ENCODE measurements at places on chromosomes 12 and 14.

- no peak for DNase-seq
Observed at GRCh38 chr14:39673270-39673711, 241.1 kb upstream of the FBXO33 start.

DNA sequence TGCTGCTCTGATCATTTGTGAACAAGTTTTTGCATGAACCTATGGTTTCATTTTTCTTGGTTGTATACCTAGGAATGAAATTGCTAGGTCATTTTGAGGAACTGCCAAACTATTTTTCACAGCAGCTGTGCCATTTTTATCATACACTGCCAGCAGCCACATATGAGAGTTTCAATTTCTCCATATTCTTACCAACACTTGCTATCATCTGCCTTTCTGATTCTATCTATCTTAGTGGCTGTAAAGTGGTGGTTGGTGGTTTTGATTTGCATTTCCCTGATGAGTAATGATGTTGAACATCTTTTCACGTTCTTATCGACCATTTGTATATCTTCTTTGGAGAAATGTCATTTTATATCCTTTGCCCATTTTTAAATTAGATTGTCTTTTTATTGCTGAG, 146.1 kb downstream of the C12orf75 start:
- no peak for DNase-seq

- no peak for DNase-seq
Observed at GRCh38 chr12:18718462-18718861, 19.4 kb downstream of the PLCZ1 start.

DNA sequence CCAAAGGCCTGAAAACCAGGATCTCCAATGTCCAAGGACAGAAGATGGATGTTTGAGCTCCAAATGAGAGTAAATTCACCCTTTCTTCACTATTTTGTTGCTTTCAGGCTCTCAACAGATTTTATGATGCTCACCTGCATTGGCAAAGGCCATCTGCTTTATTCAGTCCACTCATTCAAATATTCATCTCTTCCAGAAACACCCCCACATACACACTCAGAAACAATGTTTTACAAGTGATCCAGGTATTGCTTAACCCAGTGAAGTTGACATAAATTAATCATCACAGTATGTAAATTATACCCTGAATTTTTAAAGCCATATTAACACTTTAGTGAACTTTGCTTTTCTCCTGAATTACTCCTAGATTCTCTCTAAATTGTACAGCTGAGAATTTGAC, 63.3 kb downstream of the DUSP6 start:
- DNase-seq, result no peak

GRCh38 chr14:75877292-75877691, 104.5 kb downstream of the TGFB3 start:
- DNase-seq, result no peak

- DNase-seq, result no peak
Observed at GRCh38 chr12:75581515-75581914, 70.1 kb upstream of the KRR1 start.

DNA sequence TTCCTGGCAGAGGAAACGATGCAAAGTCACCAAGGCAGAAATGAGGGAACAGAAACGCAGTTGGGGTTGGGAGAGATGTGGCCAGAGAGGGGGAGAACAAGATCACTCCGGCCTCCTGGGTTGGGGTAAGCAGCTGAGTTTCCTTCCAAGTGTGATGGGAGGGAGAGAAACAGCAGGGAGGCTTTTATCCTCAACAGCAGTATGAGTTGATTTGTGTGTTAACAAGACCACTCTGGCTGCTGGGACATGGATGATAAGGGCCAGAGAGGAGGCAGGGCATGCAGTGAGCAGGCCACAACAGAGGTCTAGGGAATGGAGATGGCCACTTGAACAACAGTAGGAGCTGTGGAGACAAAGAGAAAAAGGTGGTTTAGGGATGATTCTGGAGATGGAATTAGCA, 66.8 kb downstream of the GLRX5 start:
- DNase-seq, result no peak

- no peak for DNase-seq
Observed at GRCh38 chr14:61260939-61261776, 20.0 kb downstream of the TMEM30B start.

- no peak for DNase-seq
Observed at GRCh38 chr12:27293463-27293862, 39.2 kb upstream of the BMAL2 start.

DNA sequence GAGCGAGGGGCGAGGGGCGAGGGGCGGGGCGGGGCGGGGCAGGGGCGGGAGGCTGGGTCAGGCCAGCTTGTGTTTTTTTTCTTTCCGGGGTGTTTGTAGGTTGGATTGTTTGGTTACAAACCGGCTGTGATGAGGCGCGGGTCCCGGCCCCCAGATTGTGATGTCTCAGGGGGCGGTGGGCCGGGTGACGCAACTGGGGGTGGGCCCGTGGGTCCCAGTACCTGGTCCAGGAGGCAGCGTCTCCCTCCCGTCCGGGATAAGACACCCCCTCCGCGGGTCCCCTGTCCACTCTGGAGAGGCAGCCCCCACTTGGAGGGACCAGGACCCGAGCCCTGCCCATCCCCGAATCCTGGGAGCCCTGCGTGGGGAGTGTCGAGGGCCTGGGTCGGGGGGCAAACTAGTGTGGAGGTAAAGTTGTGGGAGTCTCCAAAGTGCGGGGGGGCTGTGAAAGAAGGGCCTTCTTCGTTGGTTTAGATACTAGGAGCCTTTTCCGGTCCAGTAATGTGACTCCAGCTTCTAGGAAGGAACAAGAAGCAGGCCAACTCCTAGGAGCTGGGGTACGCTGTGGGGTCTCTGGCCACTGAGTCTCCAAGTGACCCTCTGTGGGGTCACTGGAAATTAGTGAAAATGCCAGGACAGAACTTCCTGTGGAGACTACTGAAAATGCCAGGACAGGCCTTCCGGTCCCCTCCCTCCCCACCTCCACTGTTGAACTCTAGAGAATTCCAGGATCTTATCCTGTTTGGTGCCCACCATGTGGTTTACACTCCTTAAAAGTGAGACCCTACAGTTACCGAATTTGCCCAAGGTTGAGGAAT, 579 bp upstream of the CLMN start:
- peak; percentile 59 for DNase-seq

DNA sequence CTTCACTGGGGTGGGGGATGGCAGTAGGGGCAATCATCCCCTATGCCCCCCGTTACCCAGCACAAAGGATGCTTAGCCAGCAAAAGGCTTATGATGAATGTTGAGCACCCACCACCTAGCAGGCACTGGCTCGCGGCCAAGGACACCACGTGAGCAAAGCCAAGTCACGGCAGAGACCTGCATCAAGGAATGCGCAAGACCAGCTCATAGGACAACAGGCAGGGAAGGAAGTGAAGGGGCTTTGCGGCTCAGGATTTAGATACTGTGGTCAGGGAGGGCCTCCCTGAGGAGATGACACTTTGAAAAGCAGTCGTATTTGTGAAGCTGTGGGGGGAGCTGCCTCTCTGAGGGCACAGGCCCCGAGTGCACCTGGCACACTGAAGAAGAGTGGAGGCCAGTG, 32.8 kb downstream of the SH2B3 start:
- DNase-seq, result no peak

GRCh38 chr14:68103853-68104252, 284.3 kb downstream of the RAD51B start:
- DNase-seq, result no peak

DNA sequence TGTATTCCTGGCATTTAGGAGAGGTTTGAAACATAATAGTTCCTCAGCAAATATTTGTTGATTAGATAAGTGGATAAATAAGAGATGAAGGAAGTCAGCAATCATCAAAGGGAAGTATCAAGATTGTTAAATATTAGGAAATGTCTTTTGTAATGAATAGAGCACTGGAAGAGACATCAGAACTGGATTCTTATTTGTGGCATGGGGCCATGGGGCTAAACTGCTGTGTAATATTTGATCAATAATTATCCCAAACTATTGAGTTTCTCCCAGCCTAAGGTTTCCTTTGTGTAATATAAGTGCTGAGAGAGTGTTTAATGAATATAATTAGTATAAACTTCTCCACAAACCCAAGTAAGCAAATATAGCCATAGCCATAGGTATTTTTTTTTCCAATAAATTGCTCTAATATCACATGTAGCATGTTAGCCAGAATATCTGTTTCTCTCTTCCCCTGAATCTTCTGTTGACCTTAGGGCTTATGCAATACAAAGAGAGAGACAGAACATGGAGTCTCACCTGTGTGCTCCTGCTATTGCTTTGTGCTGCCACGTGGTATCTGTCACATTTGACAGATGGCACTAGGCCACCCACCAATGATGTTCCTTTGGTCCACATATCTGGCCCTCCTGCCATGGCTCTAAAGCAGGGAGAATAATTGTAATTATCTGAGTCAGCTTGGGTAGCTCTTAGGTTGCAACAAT, 658.7 kb downstream of the SOX5 start:
- no peak for DNase-seq

DNA sequence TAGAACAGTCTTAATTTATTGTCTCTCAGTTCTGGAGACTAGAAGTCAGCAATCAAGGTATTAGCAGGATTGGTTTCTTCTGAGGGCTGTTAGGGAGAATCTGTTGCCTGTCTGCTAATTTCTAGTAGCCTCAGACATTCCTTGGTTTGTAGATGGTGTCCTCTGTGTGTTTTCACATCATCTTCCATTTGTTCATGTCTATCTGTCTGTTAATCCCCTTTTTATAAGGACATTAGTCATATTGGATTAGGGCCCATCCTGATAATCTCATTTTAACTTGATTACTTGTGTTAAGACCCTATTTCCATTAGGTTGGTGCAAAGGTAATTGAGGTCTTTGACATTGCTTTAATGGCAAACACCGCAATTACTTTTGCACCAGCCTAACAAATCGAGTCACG, 34.3 kb downstream of the TBC1D15 start:
- DNase-seq, result no peak

DNA sequence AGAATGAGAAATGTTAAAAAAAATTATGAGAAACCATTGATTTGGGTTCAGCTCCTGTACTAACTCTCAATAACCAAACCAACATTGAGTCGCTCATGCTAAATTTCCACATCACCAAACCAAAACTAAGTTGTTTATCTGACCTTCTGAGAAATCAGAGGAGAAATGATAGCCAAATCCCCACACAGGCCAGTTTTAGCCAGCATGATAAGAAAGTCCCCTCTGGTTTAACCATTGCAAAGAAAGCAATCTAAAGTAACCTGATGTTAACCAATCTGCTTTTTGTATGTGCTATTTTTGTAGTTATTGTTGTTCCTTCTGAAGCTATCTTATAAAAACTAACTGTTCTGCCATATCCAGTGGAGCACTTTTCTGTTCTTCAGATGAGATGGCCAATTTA, 599.7 kb downstream of the SLC16A7 start:
- no peak for DNase-seq

- no peak for DNase-seq
Observed at GRCh38 chr14:57854571-57854970, 11.3 kb downstream of the SLC35F4 start.

GRCh38 chr12:88946372-88946997, 366.2 kb upstream of the KITLG start:
- peak; percentile 24 for DNase-seq

- no peak for DNase-seq
Observed at GRCh38 chr12:131119936-131120335, 166.2 kb downstream of the ADGRD1 start.

GRCh38 chr12:115257791-115258190, 573.8 kb upstream of the TBX3 start:
- no peak for DNase-seq

GRCh38 chr12:79085106-79085682, 220.6 kb downstream of the SYT1 start:
- DNase-seq, result no peak

DNA sequence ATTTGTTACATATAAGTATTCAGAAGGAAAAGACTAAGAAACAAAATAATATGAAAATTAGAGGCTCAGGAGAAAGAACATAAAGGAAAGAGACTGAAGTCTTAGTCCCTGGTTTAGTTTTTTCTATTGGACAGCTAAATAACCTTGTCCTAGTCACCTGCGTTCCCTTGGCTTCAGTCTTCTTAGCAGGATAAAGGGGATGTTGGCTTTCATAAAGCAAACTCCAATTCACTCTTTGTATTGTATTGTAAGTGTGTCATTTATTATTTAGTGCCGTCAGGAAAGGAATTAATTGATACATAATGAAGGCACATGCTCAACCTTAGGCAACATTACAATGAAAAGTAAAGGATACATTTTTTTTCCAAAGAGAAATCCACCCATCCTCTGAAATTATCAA, 190.3 kb upstream of the PPFIA2 start:
- no peak for DNase-seq

GRCh38 chr12:88595697-88596096, 15.4 kb upstream of the KITLG start:
- DNase-seq, result no peak

DNA sequence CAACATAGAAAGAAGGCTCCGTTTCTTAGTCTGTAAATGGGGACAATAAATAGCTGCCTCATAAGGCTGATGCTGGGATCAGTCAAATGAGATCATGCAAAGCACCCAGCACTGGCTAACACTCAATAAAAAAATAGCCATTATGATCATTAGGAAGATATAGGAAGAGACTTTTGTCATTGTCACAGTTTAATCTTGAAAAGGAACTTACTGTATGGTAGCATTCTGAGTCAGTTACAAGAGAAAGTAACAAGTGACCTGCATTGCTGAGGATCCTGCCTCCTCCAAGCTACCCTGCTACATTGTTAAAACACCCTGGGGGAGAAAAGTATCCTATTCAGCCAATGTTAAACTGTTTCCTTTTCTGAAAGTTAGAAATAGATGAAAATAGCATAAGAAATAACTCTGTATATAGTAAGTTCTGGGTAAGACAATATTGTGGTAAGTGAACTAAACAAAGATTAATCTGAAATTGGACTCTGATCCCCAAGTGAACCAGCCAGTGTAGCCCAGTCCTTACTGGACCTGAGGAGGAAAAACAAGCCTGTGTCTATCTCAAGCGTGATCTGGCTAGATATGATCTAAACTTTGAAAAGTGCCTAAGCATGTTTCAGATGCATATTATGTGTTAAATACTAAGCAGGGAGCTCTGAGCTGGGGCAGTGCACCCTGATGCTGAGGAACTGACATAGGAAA, 3.6 kb upstream of the NUDT4 start:
- DNase-seq, result peak; percentile 76

- DNase-seq, result no peak
Observed at GRCh38 chr12:132625731-132626430, 7.3 kb downstream of the P2RX2 start.

- DNase-seq, result no peak
Observed at GRCh38 chr12:24852420-24852819, 96.5 kb downstream of the BCAT1 start.

GRCh38 chr12:128793701-128794100, 30.1 kb downstream of the SLC15A4 start:
- no peak for DNase-seq

DNA sequence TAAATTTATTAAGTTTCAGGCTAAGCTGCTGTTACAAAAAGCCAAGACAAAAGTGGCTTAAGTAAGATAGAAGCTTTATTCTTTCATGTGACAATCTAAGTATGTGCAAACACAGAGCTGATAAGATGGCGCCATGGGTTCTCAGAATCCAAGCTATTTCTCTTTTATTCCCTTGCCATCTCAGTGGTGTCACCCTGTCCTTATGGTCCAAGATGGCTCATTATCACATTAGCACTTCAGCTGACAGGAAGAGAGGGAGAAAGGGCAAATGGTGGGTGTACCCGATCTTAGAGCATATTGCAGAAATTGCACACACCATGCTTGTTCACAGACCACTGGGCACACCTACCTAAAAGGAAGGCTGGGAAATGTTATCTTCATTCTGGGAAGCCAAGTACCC, 211.7 kb downstream of the TMTC2 start:
- no peak for DNase-seq
